ENCODE measurements at places on chromosomes 6 and 20.

DNA sequence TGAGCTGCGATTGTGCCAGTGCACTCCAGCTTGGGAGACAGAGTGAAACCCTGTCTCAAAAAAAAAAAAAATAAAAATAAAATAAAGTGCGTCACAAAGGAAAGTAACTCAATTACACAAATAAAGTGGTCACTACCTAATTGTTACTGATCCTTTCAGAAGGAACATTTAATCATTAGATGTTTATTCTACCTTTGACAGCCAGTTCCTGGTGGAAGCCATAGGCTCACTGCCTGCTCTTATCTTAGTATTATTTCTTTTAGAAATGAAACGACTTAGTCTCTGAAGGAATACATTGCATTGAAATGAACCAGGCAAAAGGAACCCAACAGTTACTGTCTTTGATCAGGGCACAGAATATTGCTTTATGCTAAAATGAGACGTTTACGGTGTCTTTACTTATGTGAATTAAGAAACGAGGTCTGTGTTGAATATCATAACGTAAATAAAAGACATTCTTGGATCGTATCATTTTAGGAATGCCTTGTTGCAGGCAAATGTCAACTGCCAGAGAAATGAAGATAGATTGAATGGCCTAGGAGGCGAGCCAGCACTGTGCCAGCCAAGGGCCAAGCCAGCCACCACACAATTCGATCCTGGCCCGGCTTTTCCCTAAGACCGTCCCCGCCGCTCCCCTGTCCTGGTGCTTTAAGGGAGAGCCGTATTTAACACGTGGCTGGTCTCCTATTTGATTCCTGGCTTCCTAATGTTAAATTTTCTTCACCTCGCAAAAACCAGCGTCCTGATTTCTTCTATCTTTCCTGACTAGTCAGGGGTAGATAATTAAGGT lies 136.7 kb upstream of the GMDS start:
- no peak for DNase-seq

DNA sequence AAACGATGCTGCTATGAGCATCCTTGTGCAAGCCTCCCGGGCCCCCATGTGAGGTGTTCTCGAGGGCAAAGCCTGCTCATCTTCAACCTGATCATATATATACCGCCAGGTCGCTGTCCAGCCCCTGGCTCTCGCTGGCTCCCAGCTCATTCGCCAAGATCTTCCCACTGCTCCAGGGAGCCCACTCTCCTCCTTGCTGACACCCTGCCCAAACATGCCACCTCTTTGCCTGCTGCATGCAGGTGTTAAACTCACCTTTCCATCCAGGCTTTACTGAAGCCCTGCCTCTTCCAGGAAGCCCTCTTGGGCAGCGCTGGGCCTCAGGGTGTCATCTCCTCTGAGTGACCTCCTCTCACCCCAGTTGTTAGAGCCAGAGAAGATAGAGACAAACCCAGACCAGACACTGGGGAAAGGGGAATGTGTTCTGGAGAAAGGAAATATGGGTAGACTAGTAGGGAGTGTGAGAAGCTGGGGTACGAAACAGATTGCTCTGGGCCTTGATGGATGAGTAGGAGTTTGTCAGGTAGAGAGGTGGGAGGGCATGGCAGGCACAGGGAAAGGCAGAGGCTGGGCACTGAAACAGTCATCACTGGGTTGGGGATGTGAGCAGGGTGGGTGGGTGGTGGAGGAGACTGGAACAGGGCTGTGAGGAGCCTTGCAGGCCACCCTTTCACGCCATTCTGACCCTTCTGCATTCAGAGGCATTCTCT lies 1.2 kb upstream of the DLGAP4 start:
- DNase-seq, result no peak

DNA sequence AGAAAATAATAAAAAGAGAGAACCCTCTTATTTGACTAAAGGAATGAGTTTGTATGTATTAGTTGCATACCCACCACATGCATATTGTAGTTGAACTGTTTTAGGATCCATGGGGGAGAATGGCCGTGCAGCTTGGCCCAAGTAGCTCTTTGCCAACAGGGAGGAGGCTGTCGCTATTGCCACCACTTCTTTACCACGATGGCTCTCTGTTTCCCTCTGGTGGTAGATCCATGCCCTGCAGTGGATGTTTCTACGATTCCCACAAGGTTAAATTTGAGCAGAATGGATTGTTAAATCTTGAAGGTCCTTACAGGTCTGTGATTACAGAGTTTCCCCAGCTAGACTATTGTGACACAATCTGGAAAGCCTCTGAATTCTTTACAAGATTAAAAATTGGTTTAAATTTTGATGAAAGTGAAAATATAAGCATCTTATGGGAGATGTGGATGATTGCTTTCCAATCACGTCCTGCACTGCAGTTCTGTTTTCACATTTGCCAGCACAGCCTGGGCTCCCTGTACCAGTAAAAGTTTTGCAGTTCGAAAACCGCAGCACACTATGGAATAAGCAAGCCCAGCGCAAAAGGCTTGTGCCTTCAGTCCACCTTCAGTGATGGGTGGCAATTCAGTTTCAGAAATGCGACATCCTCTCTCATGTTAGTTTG lies 34.4 kb upstream of the FNDC1 start:
- DNase-seq, result no peak

DNA sequence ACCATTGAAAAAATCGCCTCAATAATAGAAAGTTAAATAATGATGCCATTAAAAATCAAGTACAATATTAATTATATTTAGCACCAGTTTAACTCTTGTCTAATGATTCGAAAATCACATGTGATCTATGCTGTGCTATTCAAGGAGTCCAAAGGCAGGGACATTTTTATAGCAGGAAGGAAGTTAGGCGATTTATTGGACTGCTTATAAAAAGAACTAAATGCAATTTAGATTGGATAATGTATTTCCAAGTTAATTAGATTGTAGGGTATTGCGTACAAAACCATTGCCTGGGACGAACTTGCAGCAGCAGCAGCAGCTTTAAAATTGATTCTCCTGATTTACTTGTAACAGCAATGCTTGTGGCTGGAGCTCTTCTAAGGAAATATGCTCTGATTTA lies 87.4 kb upstream of the TMEM181 start:
- DNase-seq, result no peak

DNA sequence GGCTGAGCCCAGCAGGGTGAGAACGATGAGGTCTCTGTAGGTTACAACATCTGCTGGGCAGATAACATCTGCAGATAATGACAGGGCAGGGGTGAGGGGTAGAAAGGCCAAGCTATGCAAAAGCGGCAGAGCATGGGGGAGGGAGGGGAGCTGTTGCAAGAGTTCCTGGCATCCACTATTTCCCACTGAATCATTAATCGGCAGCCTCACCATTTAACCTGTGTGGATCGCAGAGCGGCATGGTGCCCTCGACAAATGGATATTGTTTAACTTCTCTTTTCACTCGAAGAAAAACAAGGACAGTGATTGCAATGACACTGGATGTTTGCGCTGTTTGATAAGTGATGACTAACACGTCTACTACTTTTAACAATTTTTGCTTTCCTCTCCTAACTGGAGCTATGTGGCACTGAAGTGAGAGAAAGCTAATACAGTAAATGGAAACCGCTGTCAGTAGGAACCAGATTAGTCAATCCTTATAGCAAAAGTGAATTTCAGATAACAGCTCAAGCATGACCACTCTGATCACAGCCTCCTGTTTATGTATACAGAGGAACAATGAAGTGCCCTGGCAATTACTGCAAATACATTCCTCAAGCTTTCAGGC lies 381.5 kb downstream of the TFAP2A start:
- no peak for DNase-seq

GRCh38 chr20:32456869-32457478 lies 98.8 kb downstream of the ASXL1 start:
- no peak for DNase-seq

DNA sequence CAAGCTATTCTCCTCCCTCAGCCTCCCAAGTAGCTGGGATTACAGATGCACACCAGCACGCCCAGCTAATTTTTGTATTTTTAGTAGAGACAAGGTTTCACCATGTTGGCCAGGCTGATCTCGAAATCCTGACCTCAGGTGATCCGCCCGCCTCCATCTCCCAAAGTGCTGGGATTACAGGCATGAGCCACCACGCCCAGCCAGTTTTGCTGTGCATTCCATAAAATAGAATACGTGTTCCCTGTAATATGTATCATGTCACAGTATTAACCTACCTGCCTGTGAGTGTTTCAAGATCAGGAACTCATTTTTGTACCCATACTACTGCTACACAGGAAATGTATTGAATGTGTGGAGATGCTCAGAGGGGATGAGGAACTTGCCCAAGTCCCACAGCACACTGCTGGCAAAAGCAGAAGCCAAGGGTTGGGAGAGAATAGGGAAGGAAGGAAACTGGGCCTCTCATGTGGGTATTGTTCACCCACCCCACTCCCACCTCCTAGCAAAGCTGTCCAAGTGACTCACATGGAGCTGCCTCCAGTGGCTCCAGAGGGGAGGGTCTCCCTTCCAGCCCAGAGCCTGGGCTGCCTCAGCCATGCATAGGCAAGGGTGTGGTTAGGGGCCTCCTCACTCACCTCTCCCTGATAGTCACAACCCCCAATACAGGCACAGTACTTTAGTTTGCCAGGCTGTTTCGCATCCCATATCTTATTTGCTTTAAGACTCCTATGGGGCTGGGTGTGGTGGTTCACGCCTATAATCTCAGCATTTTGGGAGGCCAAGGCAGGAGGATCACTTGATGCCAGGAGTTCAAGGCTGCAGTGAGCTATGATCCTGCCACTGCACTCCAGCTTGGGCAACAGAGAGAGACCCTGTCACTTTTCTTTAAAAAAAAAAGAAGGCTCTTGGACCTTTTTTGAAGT lies 9.4 kb downstream of the HM13 start:
- DNase-seq, result no peak

DNA sequence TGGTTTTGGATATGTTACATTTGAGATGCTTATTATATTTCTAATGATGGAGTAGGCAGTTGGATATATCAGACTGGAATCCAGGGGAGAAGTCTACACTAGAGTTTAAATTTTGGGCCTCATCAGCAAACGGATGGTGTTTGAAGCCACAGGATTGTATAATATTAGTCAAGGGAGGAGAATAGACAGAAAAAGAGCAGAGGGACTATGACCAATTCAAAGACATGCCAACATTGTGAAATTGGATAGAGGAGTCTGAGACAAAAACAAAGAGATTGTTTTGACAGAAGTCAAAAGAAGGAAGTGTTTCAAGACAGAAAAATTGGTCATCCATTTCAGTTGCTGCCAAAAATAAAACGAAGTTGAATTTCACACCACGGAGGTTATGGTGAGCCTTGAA lies 66.5 kb downstream of the NOX3 start:
- DNase-seq, result no peak

GRCh38 chr6:51954681-51955080 lies 132.7 kb downstream of the PKHD1 start:
- DNase-seq, result no peak

Data from GOT3 (cell line).